ENCODE measurements at places on chromosomes 7 and 10.

- DNase-seq: no peak
Measured at GRCh38 chr7:116653204-116653603, 18.8 kb upstream of the MET start.

DNA sequence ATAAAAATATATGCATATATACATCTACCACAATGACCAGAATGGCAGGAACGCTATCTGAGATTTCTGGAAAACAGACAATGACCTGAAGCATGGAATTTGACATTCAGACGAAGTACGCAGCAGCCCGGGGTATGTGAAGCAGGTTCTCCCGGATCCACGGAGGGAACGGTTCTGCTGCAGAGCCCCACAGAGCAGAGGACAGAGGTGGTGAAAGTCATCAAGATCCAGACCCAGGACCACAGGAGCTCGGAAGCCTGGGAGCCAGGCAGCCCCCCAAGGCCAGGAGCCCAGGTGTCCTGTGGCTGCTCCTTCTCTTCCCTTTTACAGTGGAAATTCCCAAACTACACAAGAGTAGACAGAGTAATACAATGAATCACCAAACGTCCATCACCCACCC lies 42.1 kb upstream of the DNAAF5 start:
- DNase-seq: no peak

DNA sequence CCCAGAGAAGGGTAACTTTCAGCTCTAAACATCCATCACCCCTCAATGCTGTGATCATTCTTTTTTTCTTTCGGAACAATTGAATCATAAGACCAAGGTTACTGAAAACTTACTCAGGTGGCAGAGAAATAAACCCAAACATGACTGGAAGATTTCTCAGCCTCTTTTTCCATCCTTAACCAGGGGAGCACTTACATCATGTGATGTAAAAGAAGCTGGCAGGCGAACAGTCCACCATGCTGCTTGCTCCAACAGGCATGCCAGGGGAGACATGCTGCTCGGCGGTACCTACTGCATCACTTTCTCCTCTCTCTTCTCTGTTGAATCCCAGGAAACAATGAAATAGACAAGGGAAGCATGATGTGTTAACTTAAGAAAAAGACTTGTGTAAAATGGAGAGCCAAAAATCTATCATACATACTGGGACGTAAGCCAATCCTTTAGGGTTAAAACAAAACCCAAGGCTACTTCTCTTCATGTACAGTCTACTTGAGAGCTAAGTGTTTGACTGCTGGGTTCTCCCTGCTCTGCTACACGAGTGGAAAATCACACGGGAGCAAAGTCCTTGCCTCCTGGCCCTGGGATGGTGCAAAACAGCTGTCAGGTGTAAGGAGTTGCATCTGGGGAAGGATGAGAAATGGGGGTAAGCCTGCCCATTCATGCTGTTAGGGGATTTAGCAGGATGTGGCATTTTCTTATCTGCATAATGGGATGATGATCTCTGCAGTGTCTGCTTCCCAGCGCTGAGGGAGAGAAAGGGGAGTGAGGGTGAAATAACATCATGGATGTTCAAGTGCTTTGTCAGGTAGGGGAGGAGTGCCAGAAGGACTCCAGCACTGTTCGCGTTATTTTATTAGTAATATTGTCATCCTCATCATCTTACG lies 64.3 kb upstream of the ZNF438 start:
- no peak for DNase-seq

- no peak for DNase-seq
Measured at GRCh38 chr7:135998081-135998480, 20.9 kb upstream of the MTPN start.

- peak; percentile 26 for DNase-seq
Measured at GRCh38 chr7:141053626-141054025, 20.2 kb upstream of the TMEM178B start.

GRCh38 chr10:10489076-10489475 lies 528.6 kb upstream of the CELF2 start:
- no peak for DNase-seq

GRCh38 chr7:2048531-2048930 lies 184.2 kb downstream of the MAD1L1 start:
- no peak for DNase-seq
